Upper lobe of left lung (tissue), 6 donors: ENCODE measurements at places on chromosomes 7 and 10. TPM values are rescaled to one million over a fixed set of nuclear protein-coding genes. Genes with fewer than 3 reads are reported as not detected.

Gene OR2A1
- 0.10 TPM for total RNA-seq

DNA sequence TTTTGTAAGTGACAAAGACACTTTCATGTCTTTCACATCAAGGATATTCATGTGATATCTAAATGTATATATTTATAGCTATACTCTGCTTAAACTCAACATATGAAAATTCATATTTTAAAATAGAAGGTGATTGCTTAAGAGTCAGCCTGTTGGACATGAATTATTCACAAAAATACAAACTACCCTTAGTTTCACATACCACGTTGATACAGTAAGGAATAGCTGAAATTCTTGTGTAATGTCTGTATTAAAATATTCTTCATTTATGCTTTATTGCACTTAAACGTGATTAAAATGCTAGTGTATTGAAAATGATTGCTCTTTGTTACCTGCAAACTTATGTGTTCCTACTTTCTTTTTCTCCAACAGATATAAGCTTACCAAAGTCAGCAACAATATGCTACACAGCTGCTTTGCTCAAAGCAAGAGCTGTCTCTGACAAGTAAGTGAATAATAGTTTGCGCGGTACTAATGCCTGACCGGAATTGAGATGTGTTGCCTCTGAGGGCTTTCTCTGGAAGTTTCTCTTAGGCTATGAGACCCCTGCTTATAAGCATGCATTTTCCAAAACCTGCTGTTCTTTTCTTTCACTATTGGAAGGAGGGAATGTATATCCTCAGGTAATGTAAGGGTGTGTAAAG, 133.8 kb downstream of the WNT2 start:
- no peak for DNase-seq

GRCh38 chr10:77075926-77076325, 561.7 kb downstream of the KCNMA1 start:
- DNase-seq, result no peak

DNA sequence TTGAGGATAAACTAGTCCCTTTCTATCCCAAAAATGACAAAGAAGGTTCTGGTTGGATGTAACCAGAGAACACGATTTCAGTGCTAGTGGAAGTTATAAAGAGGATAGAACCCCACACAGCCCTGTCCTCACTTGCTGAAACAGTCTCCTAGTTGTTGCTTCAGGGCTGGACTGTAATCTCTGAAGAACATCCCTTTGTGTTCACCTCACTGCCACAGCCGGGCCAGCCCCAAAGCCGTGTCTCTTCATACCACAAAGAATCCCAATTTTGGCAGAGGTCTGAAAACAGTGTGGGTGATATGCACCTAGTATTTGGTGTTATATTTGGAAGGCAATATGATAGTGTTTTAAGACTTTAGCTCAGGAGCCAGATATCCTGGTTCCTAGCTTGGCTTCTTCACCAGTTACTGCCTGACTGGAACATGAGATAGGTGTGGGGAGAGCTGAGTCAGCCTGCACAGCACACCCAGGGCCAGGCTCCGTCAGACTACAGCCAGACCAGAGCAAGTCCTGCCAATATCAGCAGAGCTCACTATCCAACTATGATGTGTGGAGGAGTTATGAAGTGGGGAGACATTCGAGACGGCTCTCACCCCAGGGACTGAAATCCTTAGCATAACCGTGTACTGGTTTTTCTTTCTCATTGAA, 21.2 kb downstream of the CYP3A4 start:
- DNase-seq, result no peak

DNA sequence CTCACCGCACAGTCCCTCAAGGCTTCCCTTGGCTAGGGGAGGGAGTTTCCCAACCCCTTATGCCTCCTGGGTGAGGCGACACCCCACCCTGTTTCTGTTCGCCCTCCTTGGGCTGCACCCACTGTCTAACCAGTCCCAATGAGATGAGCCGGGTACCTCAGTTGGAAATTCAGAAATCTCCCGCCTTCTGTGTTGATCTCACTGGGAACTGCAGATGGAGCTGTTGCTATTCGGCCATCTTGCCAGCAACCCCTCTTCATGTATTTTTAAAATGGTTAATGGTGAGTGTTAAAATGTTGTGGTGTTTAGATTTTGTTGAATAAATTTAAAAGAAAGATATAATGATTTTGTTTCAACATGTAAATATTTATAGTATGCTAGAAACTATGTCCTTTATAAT, 22.0 kb downstream of the UMAD1 start:
- DNase-seq, result no peak

Gene ELMO1
- total RNA-seq, result 71.8 TPM

Gene ATXN7L1
- total RNA-seq, result 43.0 TPM

DNA sequence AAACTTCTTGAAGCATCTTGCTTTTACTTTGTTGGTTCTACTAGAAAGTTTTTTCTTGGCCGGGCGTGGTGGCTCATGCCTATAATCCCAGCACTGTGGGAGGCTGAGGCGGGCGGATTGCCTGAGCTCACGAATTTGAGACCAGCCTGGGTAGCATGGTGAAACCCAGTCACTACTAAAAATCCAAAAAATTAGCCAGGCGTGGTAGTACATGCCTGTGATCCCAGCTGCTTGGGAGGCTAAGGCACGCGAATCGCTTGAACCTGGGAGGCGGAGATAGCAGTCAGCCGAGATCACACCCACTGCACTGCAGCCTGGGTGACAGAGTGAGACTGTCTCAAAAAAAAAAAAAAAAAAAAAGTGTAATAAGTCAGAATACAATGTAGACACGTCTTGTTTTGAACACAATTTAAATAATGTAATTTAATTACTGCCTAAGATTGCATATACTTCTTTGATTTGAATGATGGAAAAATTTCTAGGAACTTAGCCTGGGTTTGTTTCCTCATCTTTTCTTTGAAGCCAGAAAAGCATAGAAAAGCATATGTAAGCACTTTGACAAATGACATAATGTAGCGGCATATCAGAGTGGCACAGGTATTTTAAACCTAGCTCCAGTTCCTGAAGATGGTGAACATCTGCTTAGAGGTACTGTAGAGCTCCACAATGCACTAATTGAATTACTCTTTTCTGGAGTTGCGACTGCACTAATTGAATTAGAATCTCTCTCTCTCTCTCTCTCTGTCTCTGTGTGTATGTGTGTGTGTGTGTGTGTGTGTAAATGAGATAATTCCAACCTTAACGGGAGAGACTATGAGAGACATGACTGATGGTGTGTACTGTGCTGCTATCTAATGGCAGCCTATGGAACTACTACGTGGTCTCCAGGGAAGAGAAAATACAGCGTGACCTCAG, 87.8 kb downstream of the BTRC start:
- no peak for DNase-seq

DNA sequence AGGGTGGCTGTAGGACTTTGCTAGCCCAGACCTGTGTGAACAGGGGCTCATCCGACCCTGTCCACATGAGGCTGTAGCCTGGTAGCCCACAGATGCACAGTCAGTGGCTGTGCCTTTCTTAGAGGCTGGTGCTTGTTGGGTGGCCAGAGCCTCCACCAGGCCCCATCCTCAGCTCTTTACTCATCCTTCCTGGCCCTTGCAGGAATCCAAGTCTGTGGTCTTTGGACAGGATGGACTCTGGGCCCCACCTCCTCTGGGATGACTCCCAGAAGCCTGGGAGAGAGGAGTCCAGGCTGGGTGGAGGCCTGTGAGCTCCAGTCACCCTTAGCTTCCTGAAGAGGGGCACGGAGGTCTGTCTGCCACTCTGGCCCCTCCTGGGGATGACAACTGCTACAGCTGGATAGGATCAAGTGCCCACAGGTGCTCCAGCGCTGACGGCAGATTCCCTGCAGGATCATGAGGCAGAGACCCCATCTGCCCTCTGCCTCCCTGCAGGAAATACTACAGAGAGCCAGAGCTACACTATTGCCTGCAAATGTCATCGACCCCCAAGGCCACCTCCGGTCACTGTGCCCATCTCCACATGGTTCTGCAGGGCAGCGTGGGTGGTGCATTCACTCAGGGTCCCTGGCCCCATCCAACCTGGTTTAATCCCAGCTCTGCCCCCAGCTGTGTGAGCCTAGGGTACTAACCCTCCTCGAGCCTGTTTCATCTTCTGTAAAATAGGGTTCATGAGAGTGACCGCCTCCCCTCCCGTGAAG, 114.5 kb downstream of the PTPN20 start:
- no peak for DNase-seq

DNA sequence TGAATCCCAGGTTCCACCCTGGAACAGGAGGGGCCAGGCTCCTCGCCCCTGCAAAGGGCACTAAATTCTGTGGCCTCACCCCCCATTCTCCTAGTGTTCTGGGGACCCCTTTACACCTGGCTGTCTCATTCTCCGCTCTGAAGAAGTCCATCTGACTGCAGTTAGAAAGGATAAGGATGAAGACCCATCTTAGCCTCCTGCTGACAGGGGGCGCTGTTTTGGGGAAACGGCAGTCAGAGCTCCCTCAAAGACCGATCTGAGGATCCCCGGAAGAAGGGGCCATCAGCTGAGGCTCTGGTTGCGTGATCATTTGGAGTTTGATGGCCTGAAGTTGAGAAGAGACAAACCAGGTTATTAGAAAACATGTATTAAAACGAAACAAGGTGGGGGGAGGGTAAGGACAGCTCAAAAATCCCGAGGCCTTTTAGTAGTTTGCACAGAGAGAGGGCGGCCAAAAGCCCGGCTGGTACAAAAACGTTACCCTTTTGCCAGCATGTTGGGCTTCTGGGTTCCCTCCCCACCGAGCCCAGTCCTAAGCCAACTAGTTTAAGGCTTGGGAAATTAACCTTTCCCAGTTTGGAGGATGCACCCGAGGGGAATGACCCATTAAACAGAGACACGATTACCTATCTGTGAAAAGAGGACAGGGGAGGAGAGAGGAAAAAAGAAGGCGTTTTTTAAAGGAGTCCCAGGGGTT, 102.8 kb downstream of the CHN2 start:
- no peak for DNase-seq

- DNase-seq, result no peak
Measured at GRCh38 chr10:105691811-105692210, 1050.7 kb downstream of the SORCS3 start.

Gene ARHGAP22
- 2.1 TPM for total RNA-seq

DNA sequence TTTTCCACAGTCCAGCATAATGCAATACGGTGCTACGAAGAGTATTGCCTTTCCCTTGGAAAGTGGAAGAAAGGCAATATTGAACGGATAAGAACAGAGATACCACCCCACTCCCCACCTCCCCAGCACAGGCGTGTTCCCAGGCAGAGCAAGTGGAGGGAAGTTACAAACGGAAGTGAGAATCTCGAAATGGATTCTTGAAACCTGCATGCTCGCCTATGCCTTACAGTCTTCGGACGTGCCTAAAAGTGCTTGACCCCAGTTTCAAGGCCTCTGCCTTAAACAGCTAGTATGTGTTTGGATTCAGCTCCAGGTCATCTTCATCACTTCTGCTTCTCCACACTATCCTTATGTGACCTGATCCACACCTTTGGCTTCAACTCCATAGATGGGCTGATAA, 35.0 kb upstream of the USP6NL start:
- DNase-seq, result no peak

Gene WEE2
- not detected for total RNA-seq

GRCh38 chr7:141011443-141011842, 3.3 kb downstream of the MRPS33 start:
- DNase-seq, result no peak

Gene ECHDC3
- 77.7 TPM for total RNA-seq

GRCh38 chr10:44668336-44668735, 242.8 kb upstream of the TMEM72 start:
- no peak for DNase-seq

DNA sequence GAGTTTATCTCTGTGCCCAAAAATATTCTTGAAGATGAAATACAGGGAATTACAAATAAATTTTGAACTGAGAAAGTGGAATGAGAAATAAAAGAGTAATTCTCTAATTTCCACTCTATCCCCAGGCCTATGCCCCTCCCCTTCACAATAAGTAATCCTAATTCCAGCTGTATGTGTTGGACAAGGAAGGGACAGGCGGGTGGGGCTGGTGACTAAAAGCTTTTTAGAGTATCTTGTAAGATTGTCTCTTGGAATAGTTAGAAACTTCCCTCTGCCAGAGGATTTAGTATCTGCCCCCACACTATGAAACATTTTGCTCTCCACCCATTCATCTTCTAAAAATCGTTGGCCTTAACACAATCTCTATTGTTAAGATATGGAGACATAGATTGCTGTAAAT, 199.2 kb downstream of the MBL2 start:
- no peak for DNase-seq

Gene GBX1
- total RNA-seq, result not detected

- DNase-seq, result no peak
Measured at GRCh38 chr7:147436718-147437117, 1153.8 kb upstream of the C7orf33 start.

GRCh38 chr10:69315100-69315542, 36.8 kb downstream of the HK1 start:
- no peak for DNase-seq

DNA sequence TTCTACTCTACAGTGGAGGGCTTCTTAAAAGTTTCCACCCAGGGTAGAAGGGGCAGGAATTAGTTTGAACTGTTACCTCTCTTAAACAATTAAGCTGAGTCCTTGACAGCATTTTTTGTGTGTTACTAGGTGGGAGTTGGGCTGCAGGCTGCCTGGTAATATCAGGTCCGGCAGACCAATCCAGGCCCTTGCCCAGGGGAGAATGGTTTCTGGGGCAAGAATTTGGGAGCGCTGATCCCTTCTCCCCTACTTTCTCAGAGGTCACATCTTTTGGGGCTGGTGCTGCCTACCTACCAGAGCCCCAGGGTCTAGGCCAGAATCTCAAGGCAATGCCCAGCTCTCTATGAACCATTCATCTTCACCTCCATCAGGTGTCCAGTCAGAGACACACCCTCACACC, 1.6 kb downstream of the PPRC1 start:
- no peak for DNase-seq

- DNase-seq, result no peak
Measured at GRCh38 chr10:23614483-23614882, 175.6 kb downstream of the OTUD1 start.

Gene PTPRN2
- 4.1 TPM for total RNA-seq

GRCh38 chr10:63910806-63911205, 389.6 kb downstream of the REEP3 start:
- DNase-seq, result no peak

DNA sequence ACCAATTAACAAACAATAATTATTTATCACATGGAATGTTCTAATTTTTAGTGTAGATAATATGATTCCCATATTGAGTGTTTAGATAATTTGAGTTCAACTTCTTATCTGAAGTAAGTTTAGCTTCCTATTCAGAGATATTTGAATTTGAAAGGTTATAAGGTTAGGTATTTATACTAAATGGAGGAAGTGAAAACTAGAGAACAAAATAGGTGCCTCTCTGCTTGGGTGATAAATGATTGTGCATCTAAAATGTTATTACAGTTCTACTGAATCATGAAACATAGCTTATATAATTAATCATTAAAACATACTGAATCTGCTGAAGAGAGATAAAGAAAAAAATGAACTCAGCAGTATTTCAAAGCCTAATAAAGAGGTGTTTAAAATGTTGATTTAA, 1174.3 kb downstream of the XPNPEP1 start:
- DNase-seq, result no peak

DNA sequence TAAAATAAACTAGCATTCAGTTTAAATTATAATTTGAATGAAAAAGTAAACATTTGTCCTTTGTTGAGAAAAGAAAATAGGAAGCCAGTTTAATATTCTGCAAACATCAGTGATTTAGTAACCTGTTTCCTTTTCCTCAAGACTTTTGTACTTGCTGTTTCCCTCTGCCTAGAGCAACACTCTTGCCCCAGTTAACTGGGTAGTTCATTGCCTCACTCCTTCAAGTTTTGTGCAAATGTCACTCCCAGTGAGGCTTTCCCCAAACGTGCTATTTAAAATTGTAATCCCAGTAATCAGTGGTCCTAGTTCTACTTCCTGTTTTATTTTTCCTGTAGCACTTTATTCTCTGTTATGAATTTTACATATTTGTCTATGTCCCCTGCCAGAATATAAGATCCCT, 23.8 kb downstream of the DLD start:
- no peak for DNase-seq
